ENCODE measurements at places on chromosomes 2 and 18. TPM values are rescaled to one million over a fixed set of nuclear protein-coding genes. Genes with fewer than 3 reads are reported as not detected.
A peak's percentile ranks its signal among the peaks of the same experiment; 100 is the strongest.

Gene MROH2A
- total RNA-seq, result not detected

Gene MYOM1
- 7.9 TPM for total RNA-seq

Gene SCYGR2
- not detected for total RNA-seq

Gene ALPG
- total RNA-seq, result 3.3 TPM

Gene ANKRD29
- 1.0 TPM for total RNA-seq

Gene GPR45
- not detected for total RNA-seq

Gene CACNB4
- total RNA-seq, result 0.44 TPM

Gene MFSD2B
- not detected for total RNA-seq

Gene RAPGEF4
- total RNA-seq, result 1.3 TPM

Gene TEKT4
- not detected for total RNA-seq

GRCh38 chr2:185208261-185208660 lies 530.3 kb upstream of the FSIP2 start:
- DNase-seq, result peak; percentile 25

DNA sequence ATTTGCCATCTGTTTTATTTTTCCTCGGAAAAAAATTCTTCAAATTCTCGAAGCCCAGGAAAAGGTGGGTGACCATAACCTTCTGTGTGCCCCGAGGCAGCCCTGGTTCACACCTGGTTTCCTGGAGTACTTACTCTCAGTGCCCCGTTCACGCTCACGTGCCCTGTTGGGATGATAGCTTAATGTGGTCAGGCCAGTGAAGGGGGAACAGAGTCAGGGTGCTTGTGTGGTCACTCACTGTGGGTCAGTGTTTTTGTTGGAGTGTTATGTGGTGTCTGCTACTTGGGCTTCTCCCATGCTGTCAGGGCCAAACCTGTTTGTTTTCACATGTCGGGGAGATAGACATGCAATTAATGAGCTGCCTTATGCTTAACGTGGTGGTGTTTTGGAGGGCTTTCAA lies 78.1 kb downstream of the MAP4K4 start:
- DNase-seq, result no peak

DNA sequence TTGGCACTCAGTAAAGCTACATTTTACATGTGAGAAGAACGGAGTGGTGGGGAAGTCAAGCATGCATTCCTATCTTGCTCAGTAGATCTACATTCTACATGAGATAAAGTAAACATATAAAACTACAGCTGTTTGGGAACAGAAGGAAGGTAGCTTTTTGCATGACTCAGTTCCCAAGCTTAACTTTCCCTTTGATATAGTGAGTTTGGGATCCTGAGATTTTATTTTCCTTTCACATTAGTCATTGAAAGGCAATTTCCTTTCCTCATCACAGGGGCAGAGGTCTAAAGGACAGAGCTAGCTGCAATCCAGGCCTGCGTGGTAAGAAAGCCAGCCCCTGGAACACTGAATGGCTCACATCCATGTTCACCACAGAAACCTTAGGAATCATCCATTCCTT lies 257.2 kb downstream of the SRBD1 start:
- no peak for DNase-seq

DNA sequence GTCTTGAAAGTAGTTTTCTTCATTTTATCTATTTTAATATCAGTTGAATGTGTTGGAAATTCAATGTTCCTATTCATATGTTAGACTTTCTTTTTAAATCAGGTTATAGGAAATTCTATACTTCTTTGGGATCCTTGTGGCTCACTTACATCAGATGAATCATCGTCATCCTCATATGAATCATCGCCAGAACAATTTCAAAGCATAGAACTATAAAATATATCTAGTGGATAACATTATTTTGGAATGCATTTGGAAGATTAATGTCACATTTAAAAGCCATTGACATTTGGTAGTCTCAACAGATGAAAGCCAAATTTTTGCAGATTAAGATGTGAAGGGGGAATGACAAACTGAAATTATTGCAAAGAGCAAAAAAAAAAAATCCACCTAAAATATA lies 94.1 kb downstream of the FAM161A start:
- no peak for DNase-seq

DNA sequence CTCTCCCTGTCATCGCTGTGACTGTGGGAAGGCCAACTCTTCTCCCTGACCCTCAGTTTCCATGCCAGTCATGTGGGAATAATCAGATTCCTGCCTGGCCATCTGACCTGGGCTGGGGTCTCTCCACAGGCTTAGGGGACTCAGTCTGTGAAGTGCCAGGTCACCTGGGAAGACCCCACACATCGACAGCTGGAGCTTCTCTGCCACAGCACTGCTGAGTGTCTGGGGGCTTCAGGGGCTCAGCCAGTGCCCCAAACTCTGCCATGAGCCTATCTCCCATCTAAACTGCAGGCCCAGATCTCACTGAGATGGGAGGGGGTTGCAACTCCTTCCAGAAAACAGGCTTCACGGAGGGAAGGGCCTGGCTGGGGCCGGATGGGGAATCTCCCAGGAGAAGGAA lies 42.0 kb upstream of the OTOS start:
- DNase-seq, result no peak

GRCh38 chr2:144663207-144663606 lies 143.3 kb upstream of the ZEB2 start:
- no peak for DNase-seq

DNA sequence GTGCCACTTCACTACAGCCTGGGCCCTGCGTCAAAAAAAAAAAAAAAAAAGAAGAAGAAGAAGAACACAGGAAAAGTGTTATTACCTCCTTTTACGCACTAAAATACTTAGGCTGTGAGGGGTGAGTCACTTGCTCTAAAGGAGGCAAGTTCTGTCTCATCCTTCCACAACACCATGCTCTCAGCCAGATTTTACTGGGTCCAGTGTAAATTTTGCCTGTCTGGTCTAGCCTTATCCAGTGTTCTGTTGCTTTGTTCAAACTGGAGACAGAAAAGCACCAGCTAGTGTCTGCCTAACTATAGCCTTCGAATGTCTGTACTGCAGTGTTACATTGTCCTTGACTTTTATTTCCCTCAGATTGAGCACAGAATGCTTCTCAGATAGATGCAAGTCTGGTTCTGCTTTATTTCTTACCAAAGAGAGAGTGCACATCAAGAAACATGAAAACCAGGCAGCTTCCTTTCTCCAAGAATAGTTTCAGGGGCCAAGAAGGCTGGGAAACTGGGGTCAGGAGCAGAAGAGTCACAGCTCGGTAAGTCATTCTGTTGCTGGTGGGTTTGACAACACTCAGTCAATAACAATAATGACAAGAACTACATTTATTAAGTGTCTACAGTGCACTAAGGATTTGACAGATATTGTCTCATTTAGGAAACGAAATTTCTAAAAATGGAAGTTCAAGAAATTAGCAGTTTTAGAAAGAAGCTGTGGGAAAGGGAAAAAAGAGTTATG lies 3.1 kb upstream of the MSGN1 start:
- DNase-seq, result no peak

GRCh38 chr2:76506538-76506937 lies 795.8 kb upstream of the GCFC2 start:
- no peak for DNase-seq

- no peak for DNase-seq
These were observed 74.3 kb upstream of the SLC1A4 start for GRCh38 chr2:64914735-64915509.

DNA sequence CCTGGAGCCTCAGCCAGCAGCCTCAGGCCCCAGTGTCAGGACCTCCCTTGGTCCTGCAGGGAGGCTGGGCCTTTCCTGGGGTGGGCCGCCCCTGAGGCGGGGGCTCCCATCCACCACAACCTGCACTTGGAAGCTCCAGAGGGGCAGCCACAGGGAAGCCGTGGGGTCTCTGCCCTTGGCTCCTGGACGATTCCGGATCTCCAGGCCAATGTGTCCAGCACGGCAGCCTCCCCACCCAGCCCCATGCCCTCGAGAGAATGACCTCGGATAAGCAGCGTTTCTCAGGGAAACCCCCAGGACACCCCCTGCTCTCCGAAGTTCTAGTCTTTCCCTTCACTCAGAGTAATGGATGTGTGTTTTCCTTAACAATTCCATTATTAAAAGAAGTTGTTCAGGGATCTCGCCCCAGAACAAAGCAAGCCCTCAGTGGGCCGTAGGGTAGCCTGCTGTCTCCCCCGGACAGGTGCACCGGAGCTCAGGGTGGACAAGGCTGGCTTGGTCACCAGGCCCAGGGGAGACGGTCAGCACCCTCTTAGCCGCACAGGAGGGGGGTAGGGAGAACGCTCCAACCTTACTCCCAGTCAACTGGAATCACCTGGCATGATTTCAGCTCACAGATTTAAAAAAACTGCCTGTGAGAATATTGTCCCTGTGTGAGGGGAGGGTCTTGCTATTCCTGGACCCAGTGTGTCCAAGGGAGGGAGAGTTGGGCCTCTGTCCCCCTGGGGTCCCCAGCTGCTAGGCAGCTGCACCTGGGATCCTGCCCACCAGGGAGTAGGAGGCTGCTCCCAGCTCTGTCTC lies 72.2 kb upstream of the OTOS start:
- no peak for DNase-seq

DNA sequence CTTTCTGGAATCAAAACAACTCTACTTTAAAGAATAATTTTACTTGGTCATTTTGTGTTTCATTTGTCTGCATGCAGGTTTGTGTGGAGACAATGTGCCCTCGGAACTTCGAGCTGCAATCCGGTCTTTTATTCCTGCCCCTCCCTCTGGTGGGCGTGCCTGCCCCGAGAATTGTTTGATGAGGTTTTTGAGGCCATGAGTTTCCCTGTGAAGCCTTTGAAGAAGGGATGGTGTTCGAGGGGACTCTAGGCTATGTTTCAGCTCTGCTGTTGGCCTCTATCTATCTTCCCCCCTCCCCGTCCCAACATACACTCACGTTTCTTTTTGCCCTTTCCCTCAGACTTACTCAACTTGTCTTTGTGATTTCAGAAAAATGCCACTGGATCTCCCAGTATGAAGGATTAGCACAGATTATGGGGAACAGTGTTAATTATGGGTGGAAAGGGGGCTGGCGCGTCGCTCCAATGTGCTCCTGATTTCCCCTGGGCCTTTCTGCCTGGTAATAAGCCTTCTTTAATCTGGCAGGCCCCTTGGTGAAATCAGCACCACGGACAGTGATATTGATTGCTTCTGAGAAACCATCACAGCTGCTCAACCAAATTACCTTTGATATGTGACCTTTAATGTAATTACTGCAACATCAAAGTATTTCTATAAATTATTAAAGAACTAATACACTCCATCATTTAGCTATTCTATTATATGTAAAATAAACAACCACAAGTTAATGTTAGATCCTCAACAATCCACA lies 82.2 kb downstream of the CELF4 start:
- no peak for DNase-seq

DNA sequence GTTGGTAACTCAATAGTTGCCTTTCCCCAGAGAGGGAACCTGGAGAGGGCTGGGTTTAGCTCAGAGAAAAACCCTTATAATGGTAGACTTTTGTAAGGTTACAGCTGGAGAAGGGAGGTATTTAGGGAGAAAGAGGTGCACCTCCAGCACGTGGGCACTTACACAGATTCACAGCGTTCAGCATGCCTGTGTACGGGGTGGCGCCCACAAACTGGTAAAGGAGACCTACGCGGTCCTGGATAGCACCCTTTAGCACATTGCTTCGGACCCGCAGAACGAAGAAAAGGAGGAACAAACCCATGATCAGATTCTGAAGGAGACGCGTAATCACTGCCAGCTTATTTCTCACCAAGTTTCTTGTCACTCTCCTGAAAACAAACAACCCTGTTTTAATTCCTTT lies 14.9 kb downstream of the ABCG5 start:
- no peak for DNase-seq

DNA sequence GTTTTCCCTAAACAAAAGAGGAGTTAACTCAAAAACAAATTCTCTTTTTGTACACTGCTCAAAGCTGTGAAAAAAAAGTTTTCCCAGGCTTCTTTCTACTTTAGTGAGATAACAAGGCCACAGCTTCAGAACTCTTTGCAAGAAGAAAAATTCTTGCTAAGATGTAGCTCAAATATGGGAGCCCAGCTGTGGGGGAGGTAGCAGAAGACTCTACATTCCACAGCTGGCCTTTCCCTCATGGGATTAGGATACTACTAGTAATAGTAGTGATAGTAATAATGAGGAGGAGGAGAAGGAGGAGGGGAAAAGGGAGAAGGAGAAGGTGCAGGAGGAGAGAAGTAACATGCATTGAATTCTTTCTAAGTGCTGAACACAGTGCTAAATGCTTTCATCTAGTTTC lies 19.2 kb upstream of the CERS6 start:
- no peak for DNase-seq

- DNase-seq, result no peak
These were observed 78.8 kb upstream of the CAPN13 start for GRCh38 chr2:30886080-30886479.

DNA sequence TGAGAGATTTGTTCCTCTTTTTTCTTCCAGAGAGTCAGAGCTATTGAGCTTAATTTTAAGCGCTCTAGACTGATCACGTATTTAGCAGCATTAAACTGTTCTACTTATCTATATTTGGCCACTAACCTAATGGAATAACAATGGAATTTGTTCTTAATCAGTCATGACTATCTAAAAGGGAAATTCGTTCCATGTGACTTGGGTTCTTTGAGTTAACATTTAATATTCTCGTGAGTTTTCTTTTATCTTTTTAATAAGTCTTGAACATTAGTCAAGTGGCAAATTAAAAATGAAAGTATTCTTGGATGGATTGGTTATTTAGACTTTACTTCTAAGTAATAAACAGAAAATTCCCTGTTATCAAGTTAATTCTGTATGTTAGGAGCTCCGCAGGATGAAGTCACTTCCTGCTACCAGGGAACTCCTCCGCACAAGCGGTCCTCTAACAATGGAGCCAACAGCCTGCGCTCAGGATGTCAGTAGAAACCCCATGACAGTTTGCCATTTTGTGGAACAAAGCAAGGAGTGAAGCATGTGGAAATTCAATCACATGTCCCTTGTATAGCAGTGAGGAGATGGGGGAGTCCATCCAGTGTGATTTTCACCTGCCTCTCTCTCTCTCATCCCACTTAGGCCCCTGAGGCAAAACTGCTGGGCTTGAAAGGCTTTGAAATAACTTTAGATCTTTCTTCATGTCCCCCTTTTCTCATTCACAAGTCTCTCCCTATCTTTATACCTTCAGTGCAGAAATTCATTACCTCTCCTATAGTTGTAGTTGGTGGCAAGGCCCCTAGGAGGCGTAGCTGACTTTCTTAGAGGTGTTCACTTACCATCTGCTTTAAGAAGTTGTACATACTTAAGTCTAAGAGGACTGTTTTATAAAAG lies 138.1 kb downstream of the WDR7 start:
- peak; percentile 28 for DNase-seq

- DNase-seq, result no peak
These were observed 15.8 kb downstream of the C18orf63 start for GRCh38 chr18:74331404-74331803.

GRCh38 chr18:37534627-37535026 lies 31.0 kb downstream of the CELF4 start:
- no peak for DNase-seq

GRCh38 chr2:136149011-136149410 lies 31.1 kb upstream of the CXCR4 start:
- DNase-seq, result no peak

GRCh38 chr18:78582898-78583738 lies 396.5 kb upstream of the SALL3 start:
- DNase-seq, result no peak

- no peak for DNase-seq
These were observed 604 bp downstream of the RALBP1 start for GRCh38 chr18:9475643-9476591.

GRCh38 chr2:181223234-181223633 lies 234.0 kb upstream of the ITGA4 start:
- DNase-seq, result no peak
